ENCODE measurements at places on chromosomes 1 and 21.
A peak's percentile ranks its signal among the peaks of the same experiment; 100 is the strongest.

- no peak for DNase-seq
Measured at GRCh38 chr21:46226920-46227599, 1.5 kb downstream of the LSS start.

DNA sequence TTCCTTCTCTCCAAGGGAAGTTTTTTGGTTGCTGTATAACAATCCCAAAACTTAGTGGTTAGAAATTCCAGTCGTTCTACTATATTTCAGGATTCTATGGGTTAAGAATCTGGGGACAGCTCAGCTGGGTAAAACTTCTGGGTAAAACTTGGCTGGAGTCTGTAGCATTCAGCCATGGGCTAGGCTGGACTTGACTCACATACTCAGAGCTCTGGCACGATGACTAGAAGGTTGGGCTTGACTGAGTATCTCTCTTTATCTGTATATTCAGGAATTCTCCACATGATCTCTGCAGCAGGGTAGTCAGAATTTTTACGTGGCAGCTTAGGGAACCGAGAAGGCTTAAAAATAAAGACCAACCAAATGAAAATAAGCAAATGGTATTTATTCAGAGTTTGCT lies 28.2 kb upstream of the HRNR start:
- no peak for DNase-seq

- DNase-seq, result no peak
Measured at GRCh38 chr1:212938846-212939245, 11.5 kb upstream of the VASH2 start.

GRCh38 chr21:46675595-46676280 lies 40.3 kb downstream of the PRMT2 start:
- DNase-seq, result no peak

- DNase-seq, result no peak
Measured at GRCh38 chr1:32724678-32725614, 22.4 kb upstream of the SYNC start.

DNA sequence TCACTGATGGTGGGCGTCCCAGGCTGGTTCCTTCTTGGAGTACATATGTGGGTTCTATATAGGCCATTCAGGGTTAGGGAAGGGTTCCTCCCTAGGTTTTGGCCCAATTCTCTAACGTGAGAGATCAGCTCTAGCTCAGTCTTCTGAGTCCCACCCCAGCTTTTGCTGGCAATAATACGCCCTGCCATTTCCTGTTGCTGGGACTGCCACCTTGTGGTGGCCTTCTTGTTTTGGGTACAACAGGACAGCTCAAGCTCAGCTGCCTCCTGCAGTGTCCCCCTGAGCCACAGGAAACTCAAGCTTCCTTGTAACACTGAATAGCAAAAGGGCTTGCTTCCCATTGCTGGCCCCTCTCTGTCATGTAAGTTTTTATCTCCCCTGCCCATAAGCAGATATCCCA lies 77.8 kb downstream of the BACH1 start:
- peak; percentile 25 for DNase-seq

GRCh38 chr1:197394831-197395608 lies 127.0 kb downstream of the CRB1 start:
- no peak for DNase-seq

- DNase-seq, result no peak
Measured at GRCh38 chr1:119001181-119002027, 13.3 kb upstream of the TBX15 start.

DNA sequence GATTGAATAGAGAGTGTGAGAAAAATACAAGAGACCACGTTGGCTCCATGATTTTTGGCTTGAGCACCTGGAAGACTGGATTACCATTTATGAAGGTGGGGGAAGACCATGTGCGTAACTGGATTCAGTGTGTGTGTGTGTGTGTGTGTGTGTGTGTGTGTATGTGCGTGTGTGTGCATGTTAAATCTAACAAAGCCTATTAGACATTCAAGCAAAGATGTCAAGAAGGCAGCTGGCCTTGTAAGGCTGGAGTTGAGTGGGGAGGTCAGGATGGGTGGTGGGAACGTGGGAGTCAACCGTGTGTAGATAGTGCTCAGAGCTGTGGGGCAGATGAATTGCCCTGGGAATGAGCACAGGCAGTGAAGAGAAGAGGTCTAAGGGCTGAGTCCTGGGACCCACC lies 293.8 kb upstream of the POU3F1 start:
- no peak for DNase-seq

DNA sequence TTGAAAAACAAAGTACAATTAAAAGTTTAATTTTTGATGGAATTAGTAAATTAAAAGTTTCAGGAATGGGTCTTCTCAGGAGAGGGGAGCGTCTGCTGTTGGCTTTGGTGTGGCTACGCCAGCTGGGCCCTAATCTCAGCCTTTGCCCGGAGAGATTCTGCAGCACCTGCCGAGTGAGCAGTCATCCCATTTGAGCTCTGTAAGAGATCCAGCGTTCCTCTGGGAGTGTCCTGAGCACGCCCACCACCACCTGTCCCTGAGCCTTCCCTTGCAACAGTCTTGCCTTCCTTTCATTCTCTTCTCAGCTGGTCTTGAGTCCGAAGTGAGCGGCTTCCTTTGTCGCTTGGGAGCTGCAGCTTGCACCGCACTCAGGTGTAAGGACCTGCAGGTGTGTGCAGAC lies 263.1 kb downstream of the CAMTA1 start:
- no peak for DNase-seq

DNA sequence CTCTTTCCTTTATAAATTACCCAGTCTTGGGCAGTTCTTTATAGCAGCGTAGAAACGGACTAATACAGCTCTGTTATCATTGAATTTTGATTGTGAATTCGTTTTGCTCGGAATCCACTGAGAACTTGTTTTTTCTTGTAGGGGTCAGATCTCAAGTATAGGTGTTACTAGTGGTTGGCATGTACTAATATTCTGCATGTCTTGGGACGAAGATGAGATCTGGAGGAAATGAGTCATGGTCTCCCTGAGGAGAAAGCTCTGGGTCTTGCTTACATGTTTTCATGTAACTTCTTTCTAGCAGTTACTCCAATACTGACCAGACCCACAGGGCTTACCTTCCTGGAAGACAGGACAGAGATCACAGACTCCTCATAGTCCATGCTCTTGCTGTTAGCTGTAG lies 30.3 kb downstream of the ZSCAN20 start:
- no peak for DNase-seq

GRCh38 chr1:231162970-231163829 lies 1.3 kb downstream of the TRIM67 start:
- DNase-seq, result no peak

- DNase-seq, result no peak
Measured at GRCh38 chr1:210291786-210292230, 36.9 kb upstream of the HHAT start.

DNA sequence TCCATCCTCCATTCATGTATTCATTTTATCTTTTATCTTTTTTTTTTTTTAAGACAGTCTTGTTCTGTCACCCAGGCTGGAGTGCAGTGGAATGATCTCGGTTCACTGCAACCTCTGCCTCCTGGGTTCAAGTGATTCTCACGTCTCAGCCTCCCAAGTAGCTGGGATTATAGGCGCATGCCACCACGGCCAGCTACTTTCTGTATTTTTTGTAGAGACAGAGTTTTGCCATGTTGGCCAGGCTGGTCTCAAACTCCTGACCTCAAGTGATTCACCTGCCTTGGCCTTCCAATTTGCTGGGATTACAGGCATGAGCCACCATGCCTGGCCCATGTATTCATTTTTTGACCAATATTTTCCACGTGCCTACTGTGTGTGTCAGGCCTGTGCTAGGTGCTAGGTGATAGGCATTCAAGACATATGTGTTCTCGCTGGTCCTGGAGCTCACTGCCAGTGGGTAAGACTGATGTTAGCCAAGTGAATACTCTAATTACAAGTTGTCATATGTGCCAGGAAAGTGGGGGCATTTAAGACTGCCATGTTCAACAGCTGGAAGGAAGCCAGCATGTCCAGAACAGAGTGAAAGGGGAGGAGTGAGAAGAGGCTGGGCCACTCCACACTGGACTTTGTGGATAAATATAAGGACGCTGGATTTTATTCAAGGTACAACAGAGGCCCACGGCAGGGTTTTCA lies 5.3 kb upstream of the CELSR2 start:
- no peak for DNase-seq

- DNase-seq, result no peak
Measured at GRCh38 chr1:103416681-103417286, 108.7 kb upstream of the RNPC3 start.

DNA sequence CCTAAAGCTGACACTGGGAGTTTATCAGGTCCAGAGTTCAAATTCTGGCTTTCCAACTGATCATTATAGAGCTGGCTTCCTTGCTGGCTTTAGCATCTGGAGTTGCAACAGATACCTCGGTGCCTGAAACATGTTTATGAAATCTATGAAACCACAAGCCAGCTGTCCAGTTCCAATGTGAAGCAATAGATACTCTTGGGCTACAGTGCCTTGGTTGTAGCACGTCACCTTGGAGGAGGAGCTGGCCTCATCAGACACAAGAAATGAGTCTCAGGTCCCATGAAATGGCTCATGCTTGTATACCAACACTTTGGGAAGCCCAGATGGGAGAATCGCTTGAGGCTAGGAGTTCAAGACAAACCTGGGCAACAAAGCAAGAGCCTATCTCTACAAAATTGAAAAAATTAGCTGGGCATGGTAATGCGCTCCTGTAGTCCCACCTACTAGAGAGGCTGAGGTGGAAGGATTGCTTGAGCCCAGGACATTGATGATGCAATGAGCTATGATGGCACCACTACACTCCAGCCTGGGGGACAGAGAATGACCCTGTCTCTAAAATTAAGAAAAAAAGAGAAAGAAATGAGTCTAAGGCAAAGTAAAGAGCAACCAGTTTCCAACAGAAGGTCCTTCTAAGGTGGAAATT lies 132.5 kb upstream of the ZNF648 start:
- no peak for DNase-seq

DNA sequence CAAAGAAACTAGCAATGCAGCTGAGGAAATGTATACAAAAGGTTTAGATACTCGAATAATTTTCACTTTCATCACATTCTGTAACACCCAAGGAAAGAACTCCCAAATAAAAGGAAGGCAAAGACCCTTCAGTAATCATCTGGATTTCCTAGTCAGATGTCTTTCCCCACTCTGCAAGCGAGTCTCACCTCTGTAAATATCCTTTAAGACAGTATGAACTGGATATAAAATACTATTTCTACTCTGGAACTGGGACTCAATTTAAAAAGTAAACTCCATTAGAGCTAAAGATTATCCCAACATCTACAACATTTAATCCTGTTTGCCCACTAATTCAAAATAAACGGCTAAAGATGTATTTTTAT lies 27.0 kb downstream of the C2CD2 start:
- no peak for DNase-seq

GRCh38 chr1:36238433-36238832 lies 14.2 kb downstream of the THRAP3 start:
- no peak for DNase-seq

GRCh38 chr1:88877382-88877825 lies 14.0 kb downstream of the GTF2B start:
- DNase-seq, result no peak

DNA sequence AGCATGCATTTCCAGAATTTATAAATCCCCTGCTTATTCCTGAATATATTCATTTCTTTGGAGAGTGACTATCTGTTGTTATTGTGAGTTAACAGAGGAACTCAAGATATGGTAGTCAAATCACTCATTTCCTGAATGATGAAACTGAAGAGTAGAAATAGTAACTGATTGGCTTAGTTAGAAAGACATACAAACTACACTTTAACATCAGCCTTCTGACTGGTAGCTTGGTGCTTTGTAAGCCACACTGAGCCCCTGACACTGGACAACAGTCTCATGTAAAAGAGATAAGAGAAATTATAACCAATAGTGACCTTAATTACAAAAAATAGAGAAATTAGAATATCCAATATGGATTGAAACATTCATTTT lies 4.8 kb downstream of the GBP7 start:
- DNase-seq, result no peak

DNA sequence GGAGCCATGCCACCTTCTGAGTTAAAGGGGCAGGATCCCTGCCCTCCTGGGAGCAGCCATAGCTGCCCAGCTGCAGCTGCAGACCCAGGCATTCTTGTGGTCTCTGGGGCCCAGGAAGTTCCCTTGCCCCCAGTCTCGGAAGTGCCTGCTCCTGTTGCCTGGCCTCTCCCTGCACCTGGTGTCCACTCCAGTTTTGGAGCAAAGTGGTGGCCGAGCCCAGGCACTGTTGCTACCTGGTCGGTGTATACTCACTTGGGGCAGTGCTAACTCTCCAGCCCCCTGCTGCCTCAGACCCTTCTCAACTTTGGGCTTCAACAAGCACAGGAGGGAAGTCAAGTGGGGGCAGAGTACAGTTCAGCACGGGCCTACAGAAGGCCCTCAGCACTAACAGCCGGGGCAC lies 352.9 kb upstream of the NCAM2 start:
- no peak for DNase-seq

- DNase-seq, result no peak
Measured at GRCh38 chr1:61607448-61607847, 117.5 kb downstream of the TM2D1 start.

GRCh38 chr1:108704496-108704895 lies 8.2 kb upstream of the FNDC7 start:
- no peak for DNase-seq

GRCh38 chr1:62530516-62531154 lies 66.7 kb upstream of the ANGPTL3 start:
- DNase-seq, result no peak

- no peak for DNase-seq
Measured at GRCh38 chr1:199466961-199467360, 560.5 kb upstream of the NR5A2 start.

GRCh38 chr1:98126740-98127139 lies 205.9 kb upstream of the DPYD start:
- no peak for DNase-seq

DNA sequence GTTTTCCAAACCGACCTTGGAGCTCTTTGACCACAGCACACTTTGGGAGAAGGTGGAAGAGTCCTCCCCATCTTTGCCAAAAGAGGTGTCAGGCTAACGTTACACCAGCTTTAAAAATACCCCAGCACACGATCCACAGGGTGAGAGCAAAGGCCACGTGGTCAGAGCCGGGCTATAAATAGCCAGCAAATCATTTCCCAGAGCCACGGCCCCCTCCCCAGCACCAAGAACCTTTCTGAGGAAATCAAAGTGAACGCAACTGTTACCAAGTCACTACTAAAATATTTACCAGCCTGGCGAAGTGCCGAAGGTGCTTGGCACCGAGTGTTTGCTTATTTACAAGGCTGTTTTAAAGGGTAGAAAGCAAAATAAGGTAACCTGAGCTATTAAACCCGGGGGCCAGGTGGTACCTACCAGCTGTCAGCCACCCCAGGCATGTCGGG lies 72.4 kb downstream of the CASZ1 start:
- no peak for DNase-seq

GRCh38 chr1:234608025-234608910 lies 1.7 kb downstream of the IRF2BP2 start:
- DNase-seq, result peak; percentile 66

GRCh38 chr1:202093858-202094257 lies 28.9 kb upstream of the GPR37L1 start:
- DNase-seq, result no peak

DNA sequence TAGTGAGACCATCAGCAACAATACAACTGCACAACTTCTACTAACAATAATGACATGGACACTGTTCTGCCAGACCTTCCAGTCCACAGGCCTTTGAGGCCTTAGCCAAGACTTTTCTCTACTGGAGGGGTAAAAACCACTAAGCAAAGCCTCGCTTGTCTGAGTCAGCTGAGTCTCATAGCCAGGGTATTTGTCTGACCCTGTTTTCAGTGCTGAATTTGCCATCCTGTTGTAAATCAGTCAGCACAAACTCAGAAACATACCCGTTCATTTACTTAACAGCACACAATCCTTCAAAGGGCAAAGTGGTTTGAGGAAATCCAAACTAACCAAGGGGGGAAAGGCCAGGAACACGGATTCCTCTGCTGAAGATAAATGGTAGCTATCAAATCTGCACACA lies 537.8 kb downstream of the SMYD3 start:
- DNase-seq, result no peak

GRCh38 chr1:44377925-44378784 lies 23.1 kb upstream of the ERI3 start:
- DNase-seq, result peak; percentile 15
